WTC11 (cell line): ENCODE measurements at places on chromosomes 7 and 10.

- DNase-seq: no peak
These were observed 350.0 kb downstream of the FGFR2 start for GRCh38 chr10:121248266-121248665.

- DNase-seq: no peak
These were observed 116.1 kb downstream of the TPST1 start for GRCh38 chr7:66321283-66321682.

GRCh38 chr7:48563334-48563733 is 361.0 kb upstream of the CDC14C start:
- no peak for DNase-seq

DNA sequence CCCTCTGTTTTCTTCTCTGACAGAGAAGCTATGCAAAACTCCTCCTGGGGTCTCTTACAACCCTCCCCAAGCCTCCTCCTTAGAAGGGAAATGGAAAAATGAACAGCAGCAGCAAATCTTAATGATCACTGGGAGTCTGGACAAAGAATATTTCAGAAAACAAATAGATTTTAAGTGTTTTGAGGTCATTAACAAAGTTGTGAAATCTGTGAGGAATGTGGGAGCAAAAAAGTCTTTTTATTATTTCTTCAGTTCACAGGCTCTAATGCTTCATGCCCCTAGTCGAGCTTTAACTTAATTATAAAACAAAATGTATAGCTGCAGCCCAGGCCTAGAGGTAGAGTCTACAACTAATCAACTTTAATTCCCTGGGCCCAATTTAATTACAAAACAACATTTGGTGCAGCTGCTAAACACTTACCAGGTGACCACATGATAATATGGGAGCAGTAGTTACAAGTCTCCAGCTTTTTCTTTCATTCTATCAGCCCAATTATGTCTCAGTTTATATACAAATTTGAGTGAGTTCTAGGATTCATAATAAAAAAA is 293.2 kb downstream of the THSD7A start:
- DNase-seq: no peak

GRCh38 chr10:109698882-109699664 is 224.2 kb downstream of the XPNPEP1 start:
- DNase-seq: no peak

DNA sequence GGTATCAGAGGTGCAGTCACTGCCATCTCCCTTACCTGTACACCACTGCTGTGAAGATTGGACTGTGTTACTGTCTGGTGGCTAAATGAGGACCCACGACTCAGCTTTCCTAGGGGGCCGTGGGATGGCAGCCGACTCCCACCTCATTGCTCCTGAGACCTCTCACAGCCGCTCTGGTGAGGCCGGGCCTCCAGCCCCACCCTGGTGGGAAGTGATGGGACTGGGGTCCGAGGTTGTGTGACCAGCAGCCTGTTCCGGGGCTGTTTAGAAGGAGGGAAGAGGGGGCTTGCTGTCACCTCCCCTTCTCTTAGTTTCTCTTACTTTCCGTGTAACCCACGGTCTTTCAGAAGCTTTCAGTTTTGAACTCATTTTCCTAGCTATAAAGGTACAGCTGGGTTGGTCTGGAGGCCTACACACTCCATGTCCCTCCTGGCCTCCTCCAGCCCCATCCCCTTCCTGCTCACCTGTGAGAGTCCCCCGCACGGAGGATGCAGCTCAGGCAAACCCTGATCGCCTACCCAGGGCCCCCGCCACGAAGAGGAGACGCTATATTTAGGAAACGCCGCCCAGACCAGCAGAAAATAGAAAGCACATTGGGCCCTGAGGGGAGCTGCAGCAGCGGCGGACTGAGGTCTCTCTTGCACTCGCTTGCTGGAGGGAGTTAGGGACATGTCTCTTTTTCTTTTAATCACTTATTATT is 4.6 kb downstream of the EMX2 start:
- DNase-seq: no peak

- DNase-seq: peak; percentile 31
These were observed 734 bp downstream of the PTPN12 start for GRCh38 chr7:77537778-77538280.

DNA sequence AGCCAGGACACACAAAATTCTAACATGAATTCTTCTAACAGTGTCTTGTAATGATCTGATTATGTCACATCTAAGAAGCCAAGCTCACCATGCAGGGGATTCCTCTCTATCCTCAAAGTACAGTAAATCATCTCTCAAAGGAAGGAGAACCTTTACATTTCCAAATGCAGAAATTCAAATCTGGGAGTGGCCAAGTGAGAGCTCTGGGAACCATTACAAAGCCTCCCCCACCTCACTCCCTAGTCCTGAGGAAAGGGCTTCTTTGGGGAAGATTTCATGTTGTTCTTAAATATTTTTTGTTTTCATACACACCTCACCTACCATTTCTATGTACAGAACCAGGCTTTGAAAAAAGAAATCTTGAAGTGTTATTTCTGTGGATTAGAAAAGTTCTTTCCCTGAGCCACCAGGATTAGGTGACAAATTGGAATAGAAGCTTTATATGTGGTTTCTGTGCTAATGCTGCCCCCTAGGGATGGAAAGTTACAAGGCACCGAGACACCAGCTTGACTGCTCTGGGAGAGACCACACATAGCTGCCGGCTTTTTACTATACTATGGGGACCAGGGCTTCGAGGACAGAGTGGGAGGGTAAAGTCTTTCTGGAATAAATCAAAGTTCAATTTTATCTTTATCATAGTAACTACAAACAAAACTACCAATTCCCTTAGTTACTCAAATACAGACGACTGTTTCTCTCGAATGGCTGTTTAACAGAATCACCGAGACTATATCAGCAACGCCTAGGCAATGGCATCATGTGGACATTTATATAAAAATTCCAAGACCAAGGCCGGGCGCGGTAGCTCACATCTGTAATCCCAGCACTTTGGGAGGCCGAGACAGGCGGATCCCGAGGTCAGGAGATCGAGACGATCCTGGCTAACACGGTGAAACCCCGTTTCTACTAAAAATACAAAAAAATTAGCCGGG is 116.1 kb downstream of the RNF216 start:
- DNase-seq: peak; percentile 82

DNA sequence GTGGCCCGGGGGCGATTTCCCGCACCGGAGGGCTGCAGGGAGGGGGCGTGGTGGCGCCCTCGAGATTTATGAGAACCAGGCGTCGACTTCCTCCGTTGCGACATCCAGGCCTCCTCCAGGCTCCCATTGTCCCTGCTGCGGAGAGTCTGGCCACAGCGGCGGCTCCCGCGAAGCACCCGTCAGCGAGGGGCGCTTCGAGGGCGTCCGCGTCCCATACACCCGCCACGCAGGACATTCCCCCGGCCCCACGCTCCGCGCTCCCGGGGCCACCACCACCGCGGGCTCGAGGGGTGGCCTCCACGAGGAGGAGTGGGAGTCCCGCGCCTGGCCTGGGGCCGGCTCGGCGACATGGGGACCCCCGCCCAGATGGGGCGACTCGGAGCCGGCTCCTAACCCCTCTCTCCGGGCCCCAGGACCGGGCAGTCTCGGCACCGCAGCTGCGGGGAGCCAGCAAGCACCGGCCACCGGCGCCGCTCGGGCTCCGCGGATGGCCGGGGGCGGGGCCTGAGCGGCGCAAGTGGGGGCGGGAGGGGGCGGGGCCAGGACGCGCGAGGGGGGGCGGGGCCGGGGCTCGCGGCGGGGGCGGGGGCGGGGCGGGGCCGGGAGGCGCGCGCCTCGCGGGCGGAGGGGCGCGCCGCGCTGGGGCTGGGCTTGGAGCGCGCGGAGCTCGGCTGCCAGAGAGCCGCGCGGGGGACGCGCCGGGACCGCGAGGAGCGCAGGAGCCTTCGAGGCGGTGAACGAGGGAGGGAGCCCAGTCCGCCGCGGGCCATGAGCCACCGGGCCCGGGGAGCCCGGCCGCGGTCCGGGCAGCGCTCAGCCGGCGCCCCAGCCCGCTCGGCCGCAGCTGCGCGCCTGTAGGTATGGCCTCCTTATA is at the start of gene SH2B2:
TSS of gene SH2B2 (plus strand) at position 632 of the 874 bp plus-strand sequence. CDS start 13,683 bp downstream, outside the sequence.
- peak; percentile 51 for DNase-seq

GRCh38 chr10:5692461-5693358 is 8.1 kb downstream of the TASOR2 start:
- DNase-seq: peak; percentile 75

- no peak for DNase-seq
These were observed 1.0 kb downstream of the ASB10 start for GRCh38 chr7:151185762-151186639.

DNA sequence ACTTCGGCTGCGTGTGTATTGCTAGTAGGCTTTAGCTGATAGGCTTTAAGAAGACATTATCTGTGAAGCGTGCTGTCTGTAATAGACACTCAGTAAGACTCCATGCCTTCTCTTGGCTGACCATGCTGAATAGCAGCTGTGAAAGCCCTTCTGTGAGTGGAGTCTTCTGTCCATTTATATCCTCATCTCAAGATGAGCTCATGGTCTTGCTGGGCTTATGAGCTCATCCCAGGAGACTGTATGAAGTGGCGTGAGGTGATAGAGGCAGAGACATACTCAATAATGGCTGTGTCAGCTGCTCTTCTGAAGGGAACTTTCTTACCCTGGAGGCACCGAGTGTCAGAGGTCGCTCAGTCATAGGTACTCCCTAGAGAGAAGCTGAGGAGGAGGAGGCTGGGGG is 111.5 kb downstream of the SH2D4B start:
- no peak for DNase-seq

GRCh38 chr10:61905837-61906561 is 4.5 kb downstream of the ARID5B start:
- DNase-seq: no peak

- DNase-seq: no peak
These were observed 18.6 kb downstream of the MAGI2 start for GRCh38 chr7:79434867-79435266.

- no peak for DNase-seq
These were observed 743.8 kb upstream of the LRRN3 start for GRCh38 chr7:110347081-110347480.

GRCh38 chr10:127948791-127949190 is 41.9 kb downstream of the PTPRE start:
- no peak for DNase-seq

- no peak for DNase-seq
These were observed 22.6 kb downstream of the PNPLA8 start for GRCh38 chr7:108503112-108504026.

- no peak for DNase-seq
These were observed 70.1 kb downstream of the PTPRN2 start for GRCh38 chr7:158517571-158517970.

- DNase-seq: no peak
These were observed 361.1 kb upstream of the SHH start for GRCh38 chr7:156173346-156173745.

GRCh38 chr7:1676550-1677078 is 6.5 kb downstream of the ELFN1 start:
- DNase-seq: no peak

- no peak for DNase-seq
These were observed 51.0 kb downstream of the RASGEF1A start for GRCh38 chr10:43215758-43216455.
